ENCODE measurements at places on chromosomes 4 and X. TPM values are rescaled to one million over a fixed set of nuclear protein-coding genes. Genes with fewer than 3 reads are reported as not detected.

DNA sequence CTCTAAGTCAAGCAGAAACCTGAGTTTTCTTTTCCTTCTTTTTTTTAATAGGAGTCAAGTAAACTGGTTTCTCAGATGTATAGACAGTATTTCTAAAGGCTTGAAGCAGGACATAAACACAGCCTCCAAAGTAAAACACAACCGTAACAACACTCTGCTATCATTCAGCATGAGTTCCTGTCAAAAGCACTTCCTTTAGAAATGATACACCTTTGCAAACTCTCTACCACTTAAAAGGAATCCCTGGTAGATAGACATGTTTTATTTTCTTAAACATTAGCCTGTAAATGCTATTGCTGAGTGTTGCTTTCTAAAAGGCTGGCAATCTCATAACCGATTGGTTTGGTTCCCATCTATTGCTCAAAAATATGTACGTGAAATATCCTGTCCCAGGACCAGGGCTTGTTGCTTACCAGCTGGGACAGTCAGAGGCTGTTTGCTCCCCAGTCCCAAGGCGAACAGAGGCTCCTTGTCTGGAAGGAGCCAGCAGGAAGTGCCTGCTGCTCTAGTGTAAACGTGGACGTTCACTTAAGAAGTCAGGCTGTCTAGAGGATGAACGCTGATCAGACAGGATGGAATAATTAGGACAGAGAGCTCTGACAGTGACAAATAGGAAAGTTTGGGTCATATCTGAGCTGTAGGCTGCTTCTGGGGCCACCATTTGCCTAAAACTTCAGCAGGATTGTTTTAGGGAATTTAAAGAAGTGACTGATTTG is 173.9 kb upstream of the KLF3 start:
- H3K36me3 ChIP-seq = no peaks in the 10 kb centered on the region
- DNase-seq = no peak
- H3K27ac ChIP-seq = peak overlapping the region; percentile 55
- H3K27me3 ChIP-seq = no peaks in the 10 kb centered on the region
- peaks cover 8% of the 10 kb centered on the region for H3K4me1 ChIP-seq
- H3K4me3 ChIP-seq = no peak overlapping the region

- peaks cover 12% of the 10 kb centered on the region for H3K4me1 ChIP-seq
- H3K4me3 ChIP-seq = no peak overlapping the region
- H3K36me3 ChIP-seq = no peaks in the 10 kb centered on the region
- H3K27ac ChIP-seq = peak overlapping the region; percentile 59
- H3K27me3 ChIP-seq = no peaks in the 10 kb centered on the region
These were observed 1.7 kb downstream of the PPP1R3F start for GRCh38 chrX:49271341-49271740.

- no peak overlapping the region for H3K27ac ChIP-seq
- H3K4me1 ChIP-seq = no peaks in the 10 kb centered on the region
- H3K4me3 ChIP-seq = no peak overlapping the region
These were observed 1527.8 kb downstream of the STIM2 start for GRCh38 chr4:28388471-28388870.

HSD17B13 gene
- total RNA-seq = 0.14 TPM

DNA sequence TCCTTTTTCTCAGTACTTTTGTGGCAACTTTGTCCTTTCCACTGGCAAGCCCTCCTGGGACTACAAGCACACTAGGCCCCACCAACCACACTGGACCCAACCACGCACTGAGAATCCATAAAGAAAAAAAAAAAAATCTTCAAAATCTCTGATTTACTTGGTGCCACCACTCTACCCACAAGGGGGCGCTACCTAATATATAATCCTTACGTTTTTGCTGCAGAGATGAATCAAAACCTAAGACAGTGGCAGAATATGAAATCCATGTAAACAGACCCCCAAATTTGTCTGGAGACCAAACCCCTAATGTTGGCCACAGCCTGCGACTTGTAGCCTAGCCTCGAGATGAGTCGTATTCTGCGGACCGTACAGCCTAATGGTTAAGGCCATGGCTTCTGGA is 63.5 kb upstream of the ARHGAP36 start:
- H3K27ac ChIP-seq = no peak overlapping the region
- H3K36me3 ChIP-seq = no peaks in the 10 kb centered on the region
- no peaks in the 10 kb centered on the region for H3K27me3 ChIP-seq
- no peaks in the 10 kb centered on the region for H3K4me1 ChIP-seq
- H3K4me3 ChIP-seq = no peak overlapping the region

GRCh38 chr4:178738026-178738425 is 1295.8 kb upstream of the AGA start:
- no peak for DNase-seq
- no peak overlapping the region for H3K27ac ChIP-seq
- no peaks in the 10 kb centered on the region for H3K27me3 ChIP-seq
- H3K36me3 ChIP-seq = no peaks in the 10 kb centered on the region
- H3K4me1 ChIP-seq = no peaks in the 10 kb centered on the region

GRCh38 chr4:105472871-105473323 is 965 bp downstream of the PPA2 start:
- H3K27ac ChIP-seq = peak overlapping the region; percentile 97
- H3K36me3 ChIP-seq = no peaks in the 10 kb centered on the region
- DNase-seq = no peak

ATOH1 gene
- not detected for total RNA-seq

UGT8 gene
- 14.8 TPM for total RNA-seq

GRCh38 chr4:185945906-185946305 is 123.0 kb upstream of the TLR3 start:
- H3K27ac ChIP-seq = no peak overlapping the region
- no peaks in the 10 kb centered on the region for H3K27me3 ChIP-seq
- H3K36me3 ChIP-seq = no peaks in the 10 kb centered on the region
- H3K4me3 ChIP-seq = no peak overlapping the region

DNA sequence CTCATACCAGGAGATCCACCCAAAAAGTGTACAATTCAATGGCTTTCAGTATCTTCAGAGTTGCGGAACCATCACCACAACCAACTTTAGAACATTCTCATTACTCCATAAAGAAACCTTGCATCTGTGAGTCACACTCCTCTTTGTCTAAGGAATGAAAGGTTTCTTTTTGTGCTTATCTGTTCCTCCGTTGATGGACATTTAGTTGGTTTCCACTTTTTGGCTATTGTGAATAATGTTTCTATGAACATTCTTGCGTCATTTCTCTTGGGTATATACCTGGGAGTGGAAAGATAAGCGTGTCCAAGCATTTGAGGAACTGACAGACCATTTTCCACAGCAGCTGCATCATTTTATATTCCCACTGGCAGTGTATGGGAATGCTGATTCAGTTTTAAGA is 10.6 kb downstream of the FAM184B start:
- no peak for DNase-seq
- no peak overlapping the region for H3K4me3 ChIP-seq
- H3K27ac ChIP-seq = no peak overlapping the region

GRCh38 chr4:176217510-176217909 is 22.1 kb upstream of the SPATA4 start:
- no peak for DNase-seq
- no peak overlapping the region for H3K27ac ChIP-seq
- no peaks in the 10 kb centered on the region for H3K36me3 ChIP-seq
- H3K4me3 ChIP-seq = no peak overlapping the region
- no peaks in the 10 kb centered on the region for H3K4me1 ChIP-seq

GRCh38 chr4:115113506-115114106 is at the start of gene NDST4:
TSS of gene NDST4 (minus strand) at chr4:115113620. CDS start at chr4:115077036, 36,584 bp downstream.
- H3K4me1 ChIP-seq = no peaks in the 10 kb centered on the region
- no peak within 1 kb of the TSS for H3K4me3 ChIP-seq
- H3K27ac ChIP-seq = no peak within 1 kb of the TSS
- H3K36me3 ChIP-seq = no peaks in the 10 kb centered on the region
- H3K27me3 ChIP-seq = no peaks in the 10 kb centered on the region
- no peak for DNase-seq

DNA sequence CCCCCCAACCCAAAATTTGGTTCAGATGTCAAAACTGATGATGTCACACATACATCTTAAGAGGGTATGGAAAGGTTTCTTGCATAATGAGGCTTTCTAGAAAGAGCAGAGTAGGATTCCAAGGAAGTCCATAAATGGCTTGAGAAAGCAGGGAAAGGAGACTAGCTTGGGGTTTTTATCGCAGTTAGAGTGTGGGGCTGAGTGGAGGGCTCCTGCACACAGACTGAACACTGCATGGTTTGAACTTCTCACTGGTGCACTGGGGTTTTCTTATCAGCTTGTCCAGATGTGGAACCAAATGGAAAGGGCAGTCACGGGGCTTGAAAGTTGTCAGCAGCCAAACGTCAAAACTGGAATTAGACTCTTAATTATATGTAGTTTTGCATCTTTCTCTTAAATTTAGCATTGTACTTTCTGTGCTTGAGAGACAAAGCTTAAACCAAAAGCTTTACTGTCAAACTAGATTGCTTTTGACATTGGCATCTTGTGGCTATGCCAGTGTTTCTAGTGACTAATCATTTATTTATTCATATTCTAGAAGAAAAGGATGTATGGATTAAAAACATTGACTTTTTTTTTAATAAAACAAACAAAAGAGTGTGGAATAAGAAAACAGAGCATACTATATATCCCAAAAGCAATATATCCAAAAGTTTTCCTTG is 78.3 kb upstream of the STIM2 start:
- H3K4me1 ChIP-seq = no peaks in the 10 kb centered on the region
- H3K27me3 ChIP-seq = no peaks in the 10 kb centered on the region
- DNase-seq = no peak
- no peak overlapping the region for H3K27ac ChIP-seq

SSX3 gene
- total RNA-seq = not detected

- H3K4me1 ChIP-seq = peaks cover 10% of the 10 kb centered on the region
- no peak overlapping the region for H3K27ac ChIP-seq
- no peak for DNase-seq
- H3K4me3 ChIP-seq = no peak overlapping the region
- H3K27me3 ChIP-seq = no peaks in the 10 kb centered on the region
These were observed 5.4 kb upstream of the SH3BP2 start for GRCh38 chr4:2787230-2788100.

IL1RAPL1 gene
- total RNA-seq = not detected

GRCh38 chr4:100098011-100098545 is 92.2 kb downstream of the DDIT4L start:
- 0 out of 2 replicates have a peak, but pooled peaks cover 7% of the 10 kb centered on the region for H3K4me1 ChIP-seq
- H3K4me3 ChIP-seq = no peak overlapping the region
- H3K36me3 ChIP-seq = no peaks in the 10 kb centered on the region
- no peak overlapping the region for H3K27ac ChIP-seq

DNA sequence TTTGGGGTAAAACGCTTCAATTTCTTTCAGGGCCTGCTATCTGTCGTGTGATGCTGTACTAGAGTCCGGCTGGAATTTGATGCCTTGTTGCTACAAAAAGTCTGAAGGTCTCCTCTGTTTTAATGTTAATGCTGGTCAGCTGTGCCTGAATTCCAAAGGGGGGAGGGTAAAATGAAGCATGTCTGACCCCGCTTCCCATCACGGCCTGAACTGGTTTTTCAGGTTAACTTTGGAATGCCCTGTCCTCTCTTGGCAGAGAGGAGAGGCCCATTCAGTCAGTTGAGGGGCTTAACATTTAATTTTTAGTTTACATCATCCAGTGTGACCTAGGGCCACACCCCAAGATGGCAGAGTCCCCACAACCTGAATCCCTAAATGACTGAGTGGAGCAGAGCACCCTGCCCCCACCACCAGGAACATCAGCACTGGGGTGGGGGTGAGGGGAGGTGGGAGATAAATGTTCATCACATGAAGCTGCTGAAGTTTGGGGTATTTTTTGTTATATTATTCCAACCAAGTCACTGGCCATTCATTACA is 47.9 kb upstream of the GPR78 start:
- H3K27ac ChIP-seq = peak overlapping the region; percentile 78
- H3K36me3 ChIP-seq = no peaks in the 10 kb centered on the region
- H3K4me3 ChIP-seq = no peak overlapping the region
- peak; percentile 59 for DNase-seq
- H3K4me1 ChIP-seq = peaks cover 39% of the 10 kb centered on the region

- no peaks in the 10 kb centered on the region for H3K4me1 ChIP-seq
- no peak overlapping the region for H3K27ac ChIP-seq
- H3K4me3 ChIP-seq = no peak overlapping the region
- H3K36me3 ChIP-seq = no peaks in the 10 kb centered on the region
These were observed 66.9 kb downstream of the ARHGEF9 start for GRCh38 chrX:63718010-63718694.

ZFP42 gene
- total RNA-seq = 1.2 TPM

CYSLTR1 gene
- not detected for total RNA-seq

- DNase-seq = no peak
- H3K27ac ChIP-seq = no peak overlapping the region
- peaks cover 23% of the 10 kb centered on the region for H3K4me1 ChIP-seq
- peaks cover 1% of the 10 kb centered on the region for H3K36me3 ChIP-seq
These were observed 2.1 kb downstream of the PDS5A start for GRCh38 chr4:39975488-39976089.

DNA sequence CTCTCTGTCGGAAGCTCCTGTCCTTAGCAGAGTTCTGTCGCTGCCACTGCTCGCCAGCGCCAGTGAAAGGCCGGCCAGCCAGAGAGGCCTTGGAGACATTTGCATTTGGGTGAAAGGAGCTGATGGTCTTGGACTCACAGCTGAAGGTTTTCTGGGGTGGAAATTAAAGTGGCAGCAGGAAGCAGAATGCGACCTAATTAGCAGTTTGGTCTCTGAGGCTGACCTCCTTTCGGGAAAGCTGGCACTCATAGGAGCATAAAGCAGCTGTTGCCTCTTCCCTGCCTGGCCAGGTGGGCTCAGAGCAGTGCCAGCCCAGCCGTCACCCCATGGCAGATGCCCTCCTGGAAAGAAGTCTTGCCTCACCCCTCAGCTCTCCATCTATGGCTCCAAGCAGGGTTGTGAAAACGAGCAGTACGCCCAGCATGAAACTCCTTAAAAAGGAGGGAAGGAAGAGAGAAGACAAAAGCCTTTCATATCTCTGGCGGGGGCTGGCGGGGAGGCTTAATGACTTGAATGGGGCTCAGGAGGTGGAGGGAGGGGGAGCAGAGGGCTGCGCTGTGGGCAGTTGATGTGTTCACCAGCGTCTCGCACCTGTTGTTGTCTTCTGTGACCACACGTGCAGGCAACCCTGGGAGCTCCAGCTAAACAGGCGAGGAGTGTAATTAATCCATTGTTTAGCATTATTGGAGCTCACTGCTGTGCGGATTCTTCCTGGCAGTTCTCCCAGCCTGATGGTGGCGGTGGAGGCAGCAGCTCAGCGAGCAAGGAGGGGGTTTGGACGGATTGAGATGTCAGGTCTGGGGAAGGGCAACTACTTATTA is 264.0 kb downstream of the MID1IP1 start:
- no peak overlapping the region for H3K4me3 ChIP-seq
- H3K4me1 ChIP-seq = no peaks in the 10 kb centered on the region
- H3K36me3 ChIP-seq = no peaks in the 10 kb centered on the region

SAGE1 gene
- total RNA-seq = not detected

- H3K36me3 ChIP-seq = no peaks in the 10 kb centered on the region
- DNase-seq = no peak
- H3K4me3 ChIP-seq = no peak overlapping the region
- H3K27me3 ChIP-seq = no peaks in the 10 kb centered on the region
These were observed 983.7 kb downstream of the STIM2 start for GRCh38 chr4:27844376-27844775.

GRCh38 chr4:147773261-147774184 is 41.6 kb downstream of the ARHGAP10 start:
- H3K27me3 ChIP-seq = no peaks in the 10 kb centered on the region
- no peak for DNase-seq
- peaks cover 52% of the 10 kb centered on the region for H3K4me1 ChIP-seq
- no peak overlapping the region for H3K27ac ChIP-seq

- peak overlapping the region; percentile 74 for H3K4me3 ChIP-seq
- H3K27ac ChIP-seq = no peak overlapping the region
- H3K36me3 ChIP-seq = no peaks in the 10 kb centered on the region
- no peaks in the 10 kb centered on the region for H3K27me3 ChIP-seq
- peaks cover 29% of the 10 kb centered on the region for H3K4me1 ChIP-seq
- DNase-seq = no peak
These were observed 754 bp upstream of the KLF3 start for GRCh38 chr4:38663090-38663800.

All from Caco-2 (cell line).